ENCODE measurements at places on chromosomes 3 and 15.

DNA sequence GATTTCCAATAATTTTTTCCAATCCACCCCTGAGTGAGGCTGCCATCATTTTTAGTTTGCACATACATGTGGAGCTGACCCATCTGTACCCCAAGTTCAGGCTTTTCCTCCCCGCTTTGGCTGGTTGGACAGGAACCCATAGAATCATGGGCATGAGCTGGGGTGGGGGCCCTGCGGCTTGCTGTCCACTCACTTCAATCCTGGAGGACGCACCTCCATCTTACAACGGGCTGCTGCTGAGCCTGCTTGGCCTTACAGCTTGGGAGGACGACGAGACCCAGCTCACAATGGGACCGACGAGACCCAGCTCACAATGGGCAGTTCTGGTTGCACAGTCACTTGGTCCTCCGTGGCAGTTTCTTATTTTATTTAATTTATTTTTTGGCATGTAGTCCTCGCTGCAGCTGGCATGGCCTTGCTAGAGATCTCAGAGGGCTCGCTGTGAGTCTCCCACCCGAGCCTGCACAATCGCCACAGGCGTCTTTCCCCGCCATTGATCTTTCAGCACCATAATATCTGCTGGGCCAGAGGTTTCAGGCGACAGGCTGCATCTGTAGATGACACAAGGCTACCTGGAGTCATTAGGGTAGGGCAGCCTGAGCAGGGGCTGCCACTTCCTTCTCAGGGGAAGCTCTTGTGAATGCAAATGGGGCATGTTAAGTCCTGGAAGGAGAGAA is 19.6 kb upstream of the EPHB3 start:
- no peak for DNase-seq

DNA sequence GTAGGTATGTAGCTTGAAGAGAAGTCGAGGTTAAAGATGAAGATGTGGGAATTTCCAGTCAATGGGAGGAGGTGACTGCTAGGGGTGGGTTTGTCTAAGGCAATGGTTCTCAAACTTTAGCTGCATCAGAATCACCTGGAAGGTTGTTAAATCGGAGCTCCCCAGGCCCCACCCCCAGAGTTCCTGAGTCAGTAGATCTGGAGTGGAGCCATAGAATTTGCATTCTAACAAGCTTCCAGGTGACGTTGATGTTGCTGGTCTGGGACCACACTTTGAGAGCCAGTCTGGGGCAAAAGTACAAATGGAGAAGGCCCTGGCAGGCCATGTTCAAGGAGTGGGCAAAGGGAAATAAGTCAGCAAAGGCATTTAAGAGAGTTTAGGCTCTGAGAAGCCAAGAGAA is 69.1 kb downstream of the CMTM8 start:
- DNase-seq: no peak

- DNase-seq: peak; percentile 68
These were observed 731 bp downstream of the FYTTD1 start for GRCh38 chr3:197750396-197750831.

GRCh38 chr3:142896201-142896755 is 7.4 kb upstream of the PCOLCE2 start:
- no peak for DNase-seq

DNA sequence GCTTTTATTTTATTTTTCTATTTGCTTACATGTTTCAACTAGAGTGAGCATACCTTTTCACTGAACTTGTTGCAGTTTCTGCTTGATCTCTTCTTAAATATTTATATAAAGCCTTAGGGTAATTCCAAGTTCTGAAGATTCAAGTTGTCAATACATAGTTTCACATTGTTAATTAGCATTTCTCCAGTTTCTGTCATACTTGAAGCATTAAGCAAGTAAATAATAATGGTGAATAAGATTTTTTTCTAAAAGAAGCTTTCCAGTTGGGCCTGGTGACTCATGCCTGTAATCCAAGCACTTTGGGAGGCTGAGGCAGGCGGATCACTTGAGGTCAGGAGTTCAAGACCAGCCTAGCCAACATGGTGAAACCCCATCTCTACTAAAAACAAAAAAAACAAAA is 53.9 kb downstream of the CALML4 start:
- DNase-seq: no peak

- DNase-seq: no peak
These were observed 36.5 kb upstream of the NPHP3 start for GRCh38 chr3:132758740-132759139.

GRCh38 chr3:172102123-172102882 is 62.9 kb downstream of the FNDC3B start:
- no peak for DNase-seq

DNA sequence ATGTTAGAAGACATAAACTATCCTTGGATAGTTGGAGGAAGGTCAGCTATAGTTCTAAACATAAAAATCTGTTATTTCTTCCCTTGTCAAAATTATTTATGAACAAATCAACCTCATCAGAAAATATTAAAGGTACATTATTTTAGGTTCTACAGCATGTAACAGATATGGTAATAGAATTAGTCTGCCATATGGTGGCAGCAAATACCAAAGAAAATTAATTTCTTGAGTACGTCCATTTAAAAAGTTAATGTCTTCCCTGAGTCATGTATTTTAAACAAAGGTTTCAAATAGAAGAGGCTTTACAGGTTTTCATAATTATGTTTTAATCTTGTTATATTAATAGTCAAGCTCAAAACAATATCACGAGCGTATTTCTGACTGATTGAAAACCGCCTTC is 17.9 kb upstream of the ANKRD28 start:
- peak; percentile 5 for DNase-seq

DNA sequence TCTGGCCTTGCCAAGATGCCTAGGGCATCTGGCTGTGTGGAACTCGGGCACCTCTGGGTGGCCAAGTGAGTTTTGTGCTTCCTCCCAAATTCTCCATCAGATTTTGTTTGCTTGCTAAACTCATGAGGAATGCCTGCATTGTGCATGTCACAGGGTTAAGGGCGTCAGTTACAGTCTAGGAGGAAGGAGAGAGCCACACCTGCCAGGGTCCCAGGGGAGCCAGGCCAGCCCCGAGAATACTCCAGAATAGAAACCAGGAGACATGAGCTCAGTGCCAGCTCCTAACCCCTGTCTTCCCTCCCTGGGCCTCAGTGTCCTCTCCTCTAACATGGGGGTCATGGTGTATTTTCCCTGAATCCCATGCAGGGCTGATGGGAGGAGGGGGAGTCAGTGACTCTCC is 22.0 kb upstream of the SKOR1 start:
- DNase-seq: no peak

- DNase-seq: peak; percentile 16
These were observed 111.9 kb downstream of the SLC9A9 start for GRCh38 chr3:143736205-143736997.

DNA sequence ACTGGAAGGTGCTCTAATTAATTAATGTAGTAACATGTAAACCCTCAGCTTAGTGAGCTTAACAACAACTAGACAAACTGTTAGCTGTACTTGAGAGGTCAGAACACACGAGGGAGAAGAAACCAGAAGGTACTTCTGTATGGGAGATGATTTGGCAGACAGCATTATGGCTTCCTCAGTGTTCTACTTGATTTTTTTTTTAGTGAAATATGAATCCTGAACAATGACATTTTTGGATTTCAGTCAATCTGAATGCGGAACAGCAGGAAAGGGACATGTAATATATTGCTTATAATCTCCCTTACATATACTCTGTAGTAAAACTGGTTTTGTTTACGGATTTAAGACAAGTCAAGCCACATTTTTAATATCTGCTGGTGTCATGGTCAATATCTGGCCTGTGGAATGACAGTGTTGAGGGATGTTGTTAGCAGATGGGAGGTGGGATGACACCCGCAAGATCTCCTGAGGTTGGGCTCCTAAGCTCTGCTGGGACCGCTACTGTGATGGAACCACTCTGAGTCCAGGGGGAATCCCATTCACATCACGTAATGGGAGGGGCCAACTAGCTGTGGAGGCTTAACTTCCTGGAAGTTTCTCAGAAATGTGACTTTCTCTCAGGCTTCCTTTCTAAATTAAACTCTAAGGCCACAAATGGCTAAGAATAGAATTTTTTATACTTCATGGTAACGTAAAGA is 18.7 kb downstream of the TNFAIP8L3 start:
- no peak for DNase-seq
